Effector CD8-positive, alpha-beta T cell (primary cell): ENCODE measurements at places on chromosomes 1 and 21.

DNA sequence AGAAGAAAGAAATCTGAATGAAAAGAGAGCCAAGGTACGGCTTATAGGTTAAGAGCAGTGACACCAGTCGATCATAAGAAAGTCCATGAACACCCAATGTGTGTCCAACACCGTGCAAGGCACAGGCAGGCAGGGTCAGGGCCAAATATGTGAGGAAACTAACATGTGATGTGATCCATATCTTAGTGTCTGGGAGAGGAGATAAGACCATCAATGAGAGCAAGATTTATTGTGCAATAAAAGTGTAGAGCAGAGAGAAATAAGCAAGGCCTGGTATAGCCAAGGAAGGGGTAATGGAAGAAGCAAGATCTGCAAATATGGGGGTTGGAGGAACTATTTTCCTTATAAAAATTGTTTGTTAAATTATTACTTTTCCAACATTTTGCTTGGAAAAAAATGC, 198.8 kb downstream of the CRB1 start:
- DNase-seq: no peak

- no peak for DNase-seq
Measured at GRCh38 chr1:92820551-92820950, 11.3 kb upstream of the RPL5 start.

- no peak for DNase-seq
Measured at GRCh38 chr1:67632811-67633655, 52.0 kb upstream of the GADD45A start.

DNA sequence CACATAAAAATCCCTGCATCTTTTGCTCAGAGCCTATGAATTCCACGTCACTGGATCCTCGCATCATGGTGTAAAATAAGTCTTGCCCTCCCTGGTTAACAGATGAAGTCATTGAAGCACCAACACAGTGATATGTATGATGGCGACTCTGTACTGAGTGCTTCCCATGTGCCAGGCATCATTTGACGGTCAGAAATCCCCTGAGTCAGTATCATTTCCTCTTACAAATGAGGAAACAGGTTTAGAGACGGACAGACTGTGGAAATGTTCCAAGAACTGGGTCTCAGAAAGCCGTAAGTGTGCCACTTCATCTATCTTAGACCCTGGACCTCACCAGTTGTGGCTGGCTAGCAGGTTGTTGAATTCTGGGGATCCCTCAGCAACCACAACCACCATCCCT, 5.1 kb upstream of the OLFML2B start:
- DNase-seq: no peak

DNA sequence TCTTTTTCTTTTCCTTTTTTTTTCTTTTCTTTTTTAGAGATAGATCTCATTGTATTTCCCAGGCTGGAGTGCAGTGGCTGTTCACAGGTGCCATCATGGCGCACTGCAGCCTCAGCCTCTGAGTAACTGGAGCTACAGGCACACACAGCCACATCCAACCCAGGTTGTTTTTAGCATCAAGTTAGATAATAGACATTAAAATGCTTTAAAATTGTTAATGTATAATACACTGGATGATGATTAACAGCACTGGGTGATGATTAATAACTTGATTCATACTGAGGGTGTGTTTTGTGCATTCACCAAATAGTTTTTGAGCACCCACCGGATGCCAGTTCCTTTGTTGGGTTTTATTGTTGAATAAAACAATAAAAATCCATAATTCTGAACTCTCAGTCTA, 75.2 kb downstream of the BEND5 start:
- no peak for DNase-seq

- DNase-seq: no peak
Measured at GRCh38 chr1:2910211-2910610, 108.7 kb upstream of the TTC34 start.

DNA sequence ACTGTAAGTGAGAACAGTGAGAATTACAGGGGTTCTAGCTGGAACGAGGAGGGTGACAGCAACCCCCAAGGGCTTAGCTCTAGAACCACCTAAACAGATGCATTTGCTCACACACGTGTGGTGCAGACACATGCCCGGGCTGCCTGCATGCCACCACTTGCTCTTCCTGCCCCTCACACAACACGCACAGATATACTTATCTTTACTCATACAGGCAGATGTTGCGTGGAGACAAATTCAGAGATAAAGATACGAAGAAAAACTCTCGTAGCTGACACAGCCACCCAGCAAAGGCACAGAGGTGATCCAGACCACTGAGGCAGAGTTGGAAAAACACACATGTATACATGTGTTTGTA, 13.5 kb downstream of the VANGL1 start:
- DNase-seq: no peak

- no peak for DNase-seq
Measured at GRCh38 chr1:60924964-60925798, 157.2 kb upstream of the NFIA start.
